ENCODE measurements at places on chromosomes 5 and 9. TPM values are rescaled to one million over a fixed set of nuclear protein-coding genes. Genes with fewer than 3 reads are reported as not detected.

PCDHA1 gene
- not detected for total RNA-seq

NUTM2F gene
- total RNA-seq = not detected

PCDHB10 gene
- total RNA-seq = 3.3 TPM

- H3K36me3 ChIP-seq = no peaks in the 10 kb centered on the region
- no peak for DNase-seq
- H3K4me3 ChIP-seq = no peak overlapping the region
- no peaks in the 10 kb centered on the region for H3K4me1 ChIP-seq
- no peak overlapping the region for H3K27ac ChIP-seq
- H3K27me3 ChIP-seq = no peaks in the 10 kb centered on the region
These were observed 416.0 kb upstream of the IRX2 start for GRCh38 chr5:3167473-3167872.

RMRP gene
- total RNA-seq = 826 TPM

- no peak overlapping the region for H3K27ac ChIP-seq
- H3K4me1 ChIP-seq = no peaks in the 10 kb centered on the region
- no peaks in the 10 kb centered on the region for H3K27me3 ChIP-seq
These were observed 8.6 kb downstream of the SLC45A2 start for GRCh38 chr5:33975852-33976251.

IFNA16 gene
- total RNA-seq = not detected

- no peak overlapping the region for H3K27ac ChIP-seq
- no peaks in the 10 kb centered on the region for H3K27me3 ChIP-seq
- peaks cover 9% of the 10 kb centered on the region for H3K4me1 ChIP-seq
- no peak for DNase-seq
- no peaks in the 10 kb centered on the region for H3K36me3 ChIP-seq
These were observed 564.3 kb downstream of the ZNF608 start for GRCh38 chr5:124182133-124182532.

GRCh38 chr9:129923589-129923988, 88.3 kb downstream of the USP20 start:
- no peak for DNase-seq
- H3K27me3 ChIP-seq = no peaks in the 10 kb centered on the region
- peaks cover 41% of the 10 kb centered on the region for H3K36me3 ChIP-seq
- no peak overlapping the region for H3K27ac ChIP-seq
- no peaks in the 10 kb centered on the region for H3K4me1 ChIP-seq

RNF44 gene
- 5.0 TPM for total RNA-seq

ITK gene
- total RNA-seq = not detected

AGXT2 gene
- not detected for total RNA-seq

ROR2 gene
- total RNA-seq = 0.66 TPM

EXD3 gene
- total RNA-seq = 1.8 TPM

DNA sequence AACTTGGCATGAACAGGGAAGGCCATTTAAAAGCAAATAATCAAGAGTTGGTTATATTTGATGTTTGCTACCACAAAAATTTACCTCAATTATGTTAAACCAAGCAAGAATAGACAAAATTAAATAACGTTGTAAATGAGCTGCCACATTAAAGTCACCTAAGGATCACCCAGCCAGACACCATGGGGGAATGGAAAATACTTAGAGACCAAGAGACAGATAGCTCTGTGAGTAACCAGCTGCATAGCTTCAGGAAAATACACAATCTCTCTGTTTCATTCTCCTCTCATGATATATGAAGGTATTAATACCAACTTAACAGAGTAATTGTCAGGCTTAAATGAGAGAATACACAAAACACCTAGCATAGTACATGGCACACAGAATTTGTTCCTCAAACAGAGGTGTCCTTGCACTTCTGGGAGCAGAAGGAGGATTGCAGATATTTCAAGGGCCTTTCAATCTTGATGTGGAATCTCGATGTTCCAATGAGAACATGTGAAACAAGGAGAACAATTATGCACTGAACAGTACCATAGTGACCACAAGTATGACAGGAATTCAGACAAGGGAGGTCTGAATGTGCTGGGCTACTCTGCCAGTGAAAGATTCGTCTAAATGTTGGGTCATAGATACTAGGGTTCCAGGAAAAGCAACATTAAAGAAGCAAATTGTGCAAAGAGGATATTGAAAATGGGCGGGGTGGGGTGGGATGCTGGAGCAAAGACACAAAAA, 18.6 kb downstream of the JAKMIP2 start:
- DNase-seq = peak; percentile 84
- H3K36me3 ChIP-seq = no peaks in the 10 kb centered on the region
- H3K27me3 ChIP-seq = no peaks in the 10 kb centered on the region
- H3K4me1 ChIP-seq = peaks cover 17% of the 10 kb centered on the region
- H3K4me3 ChIP-seq = no peak overlapping the region

GRCh38 chr9:18490641-18491370, 16.9 kb downstream of the ADAMTSL1 start:
- no peak overlapping the region for H3K4me3 ChIP-seq
- H3K27me3 ChIP-seq = no peaks in the 10 kb centered on the region
- DNase-seq = peak; percentile 82
- H3K27ac ChIP-seq = peak overlapping the region; percentile 96
- peaks cover 42% of the 10 kb centered on the region for H3K4me1 ChIP-seq

- H3K27ac ChIP-seq = no peak overlapping the region
- no peak for DNase-seq
- H3K4me3 ChIP-seq = no peak overlapping the region
- H3K4me1 ChIP-seq = no peaks in the 10 kb centered on the region
These were observed 200.2 kb downstream of the CFAP90 start for GRCh38 chr5:7650755-7651154.

- peak overlapping the region; percentile 78 for H3K4me3 ChIP-seq
- no peak for DNase-seq
- H3K36me3 ChIP-seq = peaks cover 59% of the 10 kb centered on the region
- peak overlapping the region; percentile 73 for H3K27ac ChIP-seq
- peaks cover 38% of the 10 kb centered on the region for H3K4me1 ChIP-seq
- no peaks in the 10 kb centered on the region for H3K27me3 ChIP-seq
These were observed 700 bp downstream of the SKP2 start for GRCh38 chr5:36152324-36153297.

PLEKHG4B gene
- total RNA-seq = 0.03 TPM

OR13J1 gene
- not detected for total RNA-seq

- peaks cover 8% of the 10 kb centered on the region for H3K4me1 ChIP-seq
- no peak overlapping the region for H3K4me3 ChIP-seq
- H3K27ac ChIP-seq = no peak overlapping the region
- no peaks in the 10 kb centered on the region for H3K27me3 ChIP-seq
- no peak for DNase-seq
These were observed 26.3 kb downstream of the ARSB start for GRCh38 chr5:78958672-78959445.

PALM2AKAP2 gene
- 18.2 TPM for total RNA-seq

DNA sequence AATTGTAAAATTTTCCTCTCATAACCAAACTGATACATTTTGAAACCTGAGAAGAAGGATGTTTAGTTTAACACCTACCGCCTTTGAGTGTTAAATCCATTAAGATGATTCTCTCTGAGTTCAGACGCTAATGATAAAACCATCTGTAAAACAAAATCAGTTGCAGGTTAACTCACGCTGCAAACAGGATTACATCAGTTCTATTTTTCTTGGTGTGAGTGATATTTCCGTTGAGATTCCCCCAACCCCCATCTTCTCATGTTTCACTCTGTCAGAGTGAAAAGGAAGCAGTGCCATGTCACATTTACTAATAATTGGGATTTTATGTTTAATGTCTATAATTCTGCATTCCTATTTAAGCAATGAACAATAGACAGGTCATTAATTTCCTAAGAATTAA, 146.5 kb downstream of the FANCC start:
- H3K4me1 ChIP-seq = peaks cover 26% of the 10 kb centered on the region
- H3K27ac ChIP-seq = peak overlapping the region; percentile 42
- H3K36me3 ChIP-seq = no peaks in the 10 kb centered on the region

GRCh38 chr5:127025467-127025866, 4.9 kb downstream of the MARCHF3 start:
- H3K36me3 ChIP-seq = no peaks in the 10 kb centered on the region
- peaks cover 11% of the 10 kb centered on the region for H3K4me1 ChIP-seq
- H3K4me3 ChIP-seq = no peak overlapping the region
- peaks cover 16% of the 10 kb centered on the region for H3K27me3 ChIP-seq

LURAP1L gene
- 0.31 TPM for total RNA-seq

BARHL1 gene
- total RNA-seq = not detected

PCDHGC3 gene
- 45.5 TPM for total RNA-seq

- no peak overlapping the region for H3K4me3 ChIP-seq
- no peak for DNase-seq
- no peaks in the 10 kb centered on the region for H3K4me1 ChIP-seq
- H3K27ac ChIP-seq = no peak overlapping the region
- H3K27me3 ChIP-seq = no peaks in the 10 kb centered on the region
These were observed 1634.3 kb downstream of the MAT2B start for GRCh38 chr5:165139721-165140120.

GRCh38 chr9:136787690-136788400, 3.3 kb upstream of the TMEM141 start:
- peaks cover 6% of the 10 kb centered on the region for H3K27me3 ChIP-seq
- peaks cover 12% of the 10 kb centered on the region for H3K4me1 ChIP-seq
- DNase-seq = peak; percentile 58
- H3K4me3 ChIP-seq = no peak overlapping the region

DNA sequence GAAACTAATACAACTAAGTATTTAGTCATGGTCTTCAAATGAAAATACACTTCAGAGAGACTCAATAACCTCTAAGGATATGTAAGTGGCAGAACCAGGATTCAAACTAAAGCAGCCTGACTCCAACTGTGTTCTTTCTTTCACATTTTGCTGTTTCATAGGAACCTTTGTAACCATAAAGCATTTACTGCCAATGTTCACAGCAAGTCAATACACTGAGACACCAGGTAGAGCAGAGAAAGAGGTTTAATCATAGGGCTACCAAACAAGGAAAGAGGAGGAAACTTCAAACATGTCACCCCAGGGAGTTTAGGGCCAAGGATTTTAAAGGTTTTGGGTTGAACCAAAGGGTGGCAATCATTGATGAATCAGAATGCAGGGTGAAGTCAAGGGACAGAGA, 263.1 kb upstream of the PTGER4 start:
- no peak overlapping the region for H3K4me3 ChIP-seq
- DNase-seq = no peak
- H3K36me3 ChIP-seq = no peaks in the 10 kb centered on the region
- H3K27ac ChIP-seq = no peak overlapping the region
- no peaks in the 10 kb centered on the region for H3K27me3 ChIP-seq

EPB41L4B gene
- total RNA-seq = 4.1 TPM

GRCh38 chr9:15711931-15712330, 159.1 kb downstream of the CCDC171 start:
- DNase-seq = no peak
- no peaks in the 10 kb centered on the region for H3K36me3 ChIP-seq
- no peak overlapping the region for H3K27ac ChIP-seq
- H3K27me3 ChIP-seq = no peaks in the 10 kb centered on the region
- H3K4me1 ChIP-seq = no peaks in the 10 kb centered on the region

GRCh38 chr5:108669462-108669861, 78.2 kb upstream of the FER start:
- no peak overlapping the region for H3K27ac ChIP-seq
- DNase-seq = no peak
- H3K27me3 ChIP-seq = no peaks in the 10 kb centered on the region

- DNase-seq = no peak
- no peak overlapping the region for H3K4me3 ChIP-seq
- H3K36me3 ChIP-seq = no peaks in the 10 kb centered on the region
- H3K27ac ChIP-seq = no peak overlapping the region
- peaks cover 20% of the 10 kb centered on the region for H3K4me1 ChIP-seq
These were observed 145.8 kb downstream of the GPBP1 start for GRCh38 chr5:57319628-57320027.

DNA sequence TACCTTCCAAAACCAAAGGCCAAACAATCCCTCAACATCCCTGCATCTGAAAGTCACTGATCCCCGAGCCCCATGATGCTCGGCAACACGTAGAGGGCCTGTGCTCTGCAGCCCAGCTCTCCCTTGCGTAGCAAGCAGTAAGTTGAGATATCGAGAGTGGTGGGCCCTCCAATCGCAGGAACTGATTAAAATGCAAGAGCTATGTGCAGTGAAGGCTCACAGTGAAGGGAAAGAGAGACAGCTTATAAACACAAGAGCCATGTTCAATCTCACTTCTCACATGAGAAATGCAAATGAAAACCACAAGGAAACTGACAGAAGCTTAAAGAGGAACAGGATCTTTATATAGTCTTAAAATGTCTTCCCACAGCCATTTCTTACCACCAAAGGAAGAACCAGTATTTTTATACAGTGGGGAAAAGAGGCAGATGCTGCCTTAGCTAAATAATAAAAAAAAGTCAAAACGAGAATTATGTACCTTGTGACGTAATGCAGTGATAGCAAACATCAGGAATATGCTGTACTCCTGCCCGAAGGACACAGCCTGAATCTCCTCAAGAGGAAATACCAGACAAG, 24.6 kb downstream of the TTF1 start:
- H3K36me3 ChIP-seq = peaks cover 33% of the 10 kb centered on the region
- DNase-seq = no peak
- no peaks in the 10 kb centered on the region for H3K27me3 ChIP-seq
- no peak overlapping the region for H3K4me3 ChIP-seq
- H3K4me1 ChIP-seq = no peaks in the 10 kb centered on the region

- DNase-seq = peak; percentile 38
- no peak overlapping the region for H3K4me3 ChIP-seq
- no peaks in the 10 kb centered on the region for H3K36me3 ChIP-seq
- H3K27ac ChIP-seq = peak overlapping the region; percentile 17
- H3K4me1 ChIP-seq = peaks cover 10% of the 10 kb centered on the region
These were observed 32.7 kb upstream of the ZCCHC9 start for GRCh38 chr5:81268521-81269196.

DNA sequence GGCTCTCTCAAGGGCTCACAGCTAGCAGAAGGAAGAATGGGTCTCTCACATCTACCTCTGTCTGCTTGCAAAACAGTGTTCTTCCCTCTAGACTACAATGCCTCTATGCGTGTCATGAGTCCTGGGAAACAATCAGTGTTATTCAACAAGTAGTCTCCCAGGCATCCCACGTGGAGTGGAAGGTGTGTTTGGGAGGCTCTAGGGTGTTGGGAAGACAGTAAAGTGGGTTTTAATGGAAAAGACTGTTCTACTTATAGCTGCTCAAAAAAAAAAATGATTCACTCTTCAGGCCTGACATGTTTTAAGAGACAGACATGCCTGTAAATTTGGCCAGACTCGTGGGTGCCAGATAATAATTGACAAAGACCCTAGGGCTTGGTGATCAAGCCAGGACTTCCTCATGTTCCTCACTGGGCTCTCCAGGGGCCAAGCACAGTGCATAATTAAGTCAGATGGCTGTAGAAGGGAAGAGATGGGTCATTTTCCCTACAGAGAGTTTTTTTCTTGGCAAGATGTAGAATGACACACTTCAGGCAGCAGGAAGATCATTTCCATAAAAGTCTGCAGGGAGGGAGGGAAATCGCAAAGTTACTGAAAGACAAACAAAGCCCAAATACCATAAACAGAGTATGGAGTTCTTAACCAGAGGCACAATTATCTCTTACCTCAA, 246.4 kb downstream of the ACTL7B start:
- no peak overlapping the region for H3K4me3 ChIP-seq
- H3K36me3 ChIP-seq = no peaks in the 10 kb centered on the region
- no peak overlapping the region for H3K27ac ChIP-seq
- H3K4me1 ChIP-seq = no peaks in the 10 kb centered on the region

DNA sequence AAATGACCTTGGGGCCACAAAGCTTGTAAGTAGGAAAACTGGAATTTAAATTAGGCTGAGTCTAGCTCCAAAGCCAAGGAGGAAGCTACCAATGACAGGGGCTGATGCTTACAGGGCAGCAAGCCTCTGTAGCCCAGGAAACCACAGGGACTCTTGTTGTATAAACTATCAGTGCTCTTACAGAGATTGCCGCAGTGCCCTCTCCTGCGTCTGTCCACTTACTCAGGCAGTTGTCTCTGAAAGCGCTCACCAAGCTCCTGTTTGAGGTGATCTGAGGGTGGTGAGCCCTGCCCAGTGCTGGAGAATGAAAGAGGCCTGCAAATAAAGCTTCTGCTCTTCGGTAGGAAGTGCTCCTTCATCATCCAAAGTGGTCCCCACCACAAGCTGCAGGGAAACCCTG, 498.8 kb downstream of the ARHGEF28 start:
- H3K36me3 ChIP-seq = no peaks in the 10 kb centered on the region
- DNase-seq = peak; percentile 56
- no peak overlapping the region for H3K4me3 ChIP-seq
- no peak overlapping the region for H3K27ac ChIP-seq
- H3K4me1 ChIP-seq = peaks cover 16% of the 10 kb centered on the region
- H3K27me3 ChIP-seq = no peaks in the 10 kb centered on the region
